MCF 10A (cell line): ENCODE measurements at places on chromosomes 1 and 21. TPM values are rescaled to one million over a fixed set of nuclear protein-coding genes. Genes with fewer than 3 reads are reported as not detected.

- H3K4me1 ChIP-seq, result no peaks in the 10 kb centered on the region
- H3K27ac ChIP-seq, result no peak overlapping the region
- no peaks in the 10 kb centered on the region for H3K36me3 ChIP-seq
- peaks cover 10% of the 10 kb centered on the region for H3K27me3 ChIP-seq
These were observed 299.5 kb downstream of the ST6GALNAC3 start for GRCh38 chr1:76374086-76374485.

DNA sequence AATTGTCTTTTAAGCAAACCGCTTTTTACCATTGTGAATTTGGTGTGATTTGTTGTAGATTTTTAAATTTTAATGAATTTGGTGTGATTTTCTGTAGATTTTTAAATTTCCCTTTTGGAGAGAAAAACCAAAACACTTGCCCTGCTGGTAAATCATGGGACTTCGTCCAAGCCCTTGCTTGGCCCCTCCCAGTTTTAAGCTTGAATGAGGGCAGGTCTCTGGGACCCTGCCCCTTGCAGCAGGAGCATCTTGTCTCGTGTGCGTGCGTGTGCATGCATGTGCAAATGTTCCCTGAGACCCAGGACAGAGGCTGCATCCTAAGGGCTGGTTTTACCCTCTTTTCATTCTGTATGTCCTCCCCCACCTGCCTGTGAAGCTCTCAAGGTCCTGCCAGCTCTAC lies 248.6 kb downstream of the GREM2 start:
- H3K4me3 ChIP-seq, result no peak overlapping the region
- no peaks in the 10 kb centered on the region for H3K27me3 ChIP-seq
- DNase-seq, result no peak
- H3K36me3 ChIP-seq, result no peaks in the 10 kb centered on the region
- H3K27ac ChIP-seq, result no peak overlapping the region

Gene OR6F1
- total RNA-seq, result not detected in 2 replicates

DNA sequence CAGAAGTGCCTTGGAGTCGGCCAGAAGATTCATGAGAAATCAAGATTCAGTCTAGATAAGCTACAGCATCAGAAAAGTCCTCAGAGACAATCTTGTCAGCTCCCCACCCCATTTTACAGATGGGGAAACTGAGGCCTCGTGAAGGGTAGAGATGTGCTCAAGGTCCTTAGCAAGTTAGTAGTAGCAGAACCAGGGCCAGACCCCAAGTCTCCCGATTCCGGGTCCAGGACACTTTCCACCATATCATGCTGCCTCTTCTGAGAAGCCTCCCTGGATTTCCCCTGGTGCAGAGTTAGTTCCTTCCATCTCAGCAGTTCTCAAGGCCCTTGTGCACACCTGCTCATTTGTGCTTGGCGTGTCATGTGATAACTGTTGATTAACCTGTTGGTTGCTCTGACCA lies 91.5 kb upstream of the ACTL8 start:
- H3K27me3 ChIP-seq, result no peaks in the 10 kb centered on the region
- H3K36me3 ChIP-seq, result peaks cover 4% of the 10 kb centered on the region
- no peak for DNase-seq
- no peak overlapping the region for H3K27ac ChIP-seq
- no peak overlapping the region for H3K4me3 ChIP-seq
